ENCODE measurements at places on chromosomes 13 and 19. TPM values are rescaled to one million over a fixed set of nuclear protein-coding genes. Genes with fewer than 3 reads are reported as not detected.

The ZNF93 gene
- total RNA-seq = 18.2 TPM

The SRRM5 gene
- total RNA-seq = not detected

The MBD3L3 gene
- total RNA-seq = not detected

The FBXO17 gene
- total RNA-seq = 4.6 TPM

The ATCAY gene
- total RNA-seq = 105 TPM

The GAPDHS gene
- not detected for total RNA-seq

The PLVAP gene
- total RNA-seq = 1.2 TPM

The SLC7A10 gene
- total RNA-seq = 5.5 TPM

The C13orf46 gene
- 0.23 TPM for total RNA-seq

The KCTD12 gene
- total RNA-seq = 111 TPM

The ZNF468 gene
- 37.6 TPM for total RNA-seq

The PGLYRP2 gene
- not detected for total RNA-seq

The PLPP2 gene
- total RNA-seq = 5.3 TPM

The FCER2 gene
- 0.46 TPM for total RNA-seq

The FFAR3 gene
- 0.23 TPM for total RNA-seq

The RAB3A gene
- total RNA-seq = 72.0 TPM

The CELF5 gene
- total RNA-seq = 63.7 TPM
